ENCODE measurements at places on chromosomes 1 and 21.

DNA sequence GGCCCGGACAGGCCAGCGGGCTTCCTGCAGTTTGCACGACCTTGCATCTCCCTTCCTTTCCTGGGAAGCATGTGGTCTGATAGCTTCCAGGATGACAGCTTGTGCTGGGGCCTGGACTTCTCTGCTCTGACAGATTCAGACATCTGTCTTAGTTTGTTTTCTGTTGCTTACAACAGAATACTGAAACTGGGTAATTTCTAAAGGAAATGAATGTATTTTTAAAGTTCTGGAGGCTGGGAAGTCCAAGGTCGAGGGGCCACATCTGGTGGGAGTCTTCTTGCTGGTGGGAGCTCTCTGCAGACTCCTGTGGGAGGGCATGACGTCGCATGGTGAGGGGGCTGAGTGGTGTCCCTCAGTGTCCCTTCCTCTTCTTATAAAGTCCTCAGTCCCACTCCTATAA, 35.3 kb upstream of the TENT5B start:
- DNase-seq = no peak

- no peak for DNase-seq
Measured at GRCh38 chr1:47767741-47768100, 229.5 kb downstream of the TRABD2B start.

- no peak for DNase-seq
Measured at GRCh38 chr1:7831458-7831857, 21.4 kb downstream of the UTS2 start.

DNA sequence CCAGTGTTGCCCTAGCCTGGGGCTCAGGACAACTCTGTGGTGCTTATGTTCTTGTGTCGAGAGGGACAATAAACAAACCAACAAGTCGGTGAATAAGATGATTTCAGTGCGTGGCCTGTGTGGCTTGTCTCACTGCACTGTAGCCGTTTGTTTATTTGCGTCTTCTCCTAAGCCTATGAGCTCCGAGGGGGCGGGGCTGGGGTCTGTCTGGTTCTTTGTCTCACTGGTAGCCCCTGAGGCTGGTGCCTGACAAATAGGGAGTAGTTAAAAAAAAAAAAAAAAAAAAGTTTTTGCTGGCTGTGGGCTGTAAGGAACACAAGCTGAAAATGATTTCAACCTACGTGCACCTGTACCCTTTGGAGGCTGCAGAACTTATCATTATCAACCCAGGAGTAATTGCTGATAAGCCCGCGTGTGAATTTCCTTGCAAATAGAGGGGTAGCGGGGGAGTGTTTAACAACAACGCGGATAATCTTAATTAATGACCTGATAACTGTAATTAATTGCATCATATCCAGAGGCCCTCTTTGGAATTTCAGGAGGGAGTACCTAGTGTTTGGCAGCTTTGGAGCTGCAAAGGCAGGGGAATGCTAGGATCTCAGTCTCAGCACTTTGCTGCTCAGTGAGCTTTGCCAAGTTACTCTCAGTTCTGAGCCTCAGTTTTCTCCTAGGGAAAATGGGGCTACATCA, 925 bp upstream of the ARHGEF10L start:
- DNase-seq = peak; percentile 3

DNA sequence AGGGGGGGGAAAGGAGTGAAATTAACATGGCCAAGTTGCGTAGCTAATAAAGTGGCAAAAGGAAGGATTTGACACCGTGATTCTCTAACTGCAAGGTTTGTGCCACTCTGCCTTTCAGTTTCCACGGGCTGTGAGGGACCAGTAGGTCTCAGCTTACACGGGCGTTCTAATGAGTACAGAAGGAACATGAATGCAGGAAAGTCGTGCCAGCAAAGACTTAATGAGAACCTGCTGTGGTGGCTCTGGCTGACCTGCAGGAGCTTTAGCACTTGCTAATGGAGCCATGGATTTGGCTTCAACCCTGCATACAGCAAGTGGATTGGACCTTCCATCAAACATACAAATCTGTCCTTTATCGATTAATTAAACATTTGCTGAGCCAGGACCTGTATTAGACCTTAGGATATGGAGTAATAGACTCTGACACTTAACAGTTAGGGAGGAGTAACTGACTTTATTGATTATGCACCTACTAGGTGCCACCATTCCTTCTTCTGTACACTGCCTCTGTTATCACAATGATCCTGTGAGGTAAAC, 15.1 kb upstream of the PITHD1 start:
- no peak for DNase-seq

GRCh38 chr21:46113497-46114176, 15.7 kb downstream of the COL6A2 start:
- no peak for DNase-seq

- no peak for DNase-seq
Measured at GRCh38 chr1:45258059-45258650, 51.8 kb upstream of the ZSWIM5 start.

All from NCI-H1105 (cell line).